Stimulated activated CD8-positive, alpha-beta memory T cell treated with anti-CD3 and anti-CD28 coated beads, Interleukin-4, amount 100 ng/mL, for 1 hour (primary cell): ENCODE measurements at places on chromosomes 1 and 21.

DNA sequence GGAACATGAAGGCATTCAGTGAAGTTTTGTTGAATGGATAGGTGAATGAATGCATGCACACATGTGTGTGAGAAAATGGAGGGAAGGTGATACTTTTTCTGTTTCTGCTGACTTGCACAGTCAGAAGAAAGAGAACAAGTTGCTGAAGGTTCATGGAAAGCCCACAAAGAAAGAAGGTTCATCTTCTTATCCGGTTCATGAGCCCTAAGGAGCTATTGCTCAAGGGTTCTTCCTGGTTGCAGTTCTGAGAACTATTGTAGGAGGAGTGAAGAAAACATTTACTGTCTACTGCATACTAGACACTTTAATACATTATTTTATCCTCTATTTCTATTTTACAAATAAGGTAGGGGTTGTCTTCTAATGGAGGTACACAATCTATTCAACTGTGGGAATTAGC lies 13.4 kb upstream of the NIBAN1 start:
- no peak for DNase-seq

DNA sequence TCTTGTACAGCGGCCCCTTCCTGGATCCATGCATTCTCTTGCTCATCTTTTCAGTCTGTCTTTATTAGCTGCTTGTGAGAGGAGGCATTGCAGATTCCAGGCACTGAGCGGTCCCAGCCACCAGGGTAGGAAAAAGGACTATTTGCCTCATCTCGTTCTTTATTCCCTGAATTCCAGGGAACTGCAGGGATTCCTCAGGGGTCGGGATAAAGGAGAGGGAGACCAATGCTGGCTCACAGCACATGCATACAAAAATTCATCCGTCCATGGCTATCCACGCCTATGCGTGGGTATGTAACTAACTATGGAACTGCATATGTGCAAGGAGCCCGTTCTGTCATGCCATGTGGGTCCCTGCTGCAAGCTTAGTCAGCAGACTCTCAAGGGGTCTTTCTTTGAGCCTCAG lies 879 bp upstream of the PLPPR5 start:
- DNase-seq = no peak

DNA sequence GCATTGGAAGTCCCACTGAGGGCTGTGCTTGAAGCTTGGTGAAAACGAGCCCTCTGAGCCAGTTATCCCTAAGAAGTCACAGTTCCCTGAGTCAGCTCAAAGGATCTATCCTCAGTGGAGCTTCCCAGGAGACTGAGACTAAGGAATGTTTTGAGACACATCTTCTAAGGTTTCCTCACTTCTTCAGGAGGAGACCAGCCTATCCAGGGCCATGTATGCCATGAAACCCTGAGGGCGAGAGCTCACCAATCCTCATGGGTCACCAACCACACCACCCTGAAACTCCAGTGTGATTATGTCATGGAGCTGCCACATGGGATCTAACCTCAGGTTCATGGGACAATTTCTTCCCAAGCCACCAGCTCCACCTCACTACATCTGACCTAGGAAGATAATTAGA lies 7.6 kb upstream of the TIE1 start:
- DNase-seq = no peak

DNA sequence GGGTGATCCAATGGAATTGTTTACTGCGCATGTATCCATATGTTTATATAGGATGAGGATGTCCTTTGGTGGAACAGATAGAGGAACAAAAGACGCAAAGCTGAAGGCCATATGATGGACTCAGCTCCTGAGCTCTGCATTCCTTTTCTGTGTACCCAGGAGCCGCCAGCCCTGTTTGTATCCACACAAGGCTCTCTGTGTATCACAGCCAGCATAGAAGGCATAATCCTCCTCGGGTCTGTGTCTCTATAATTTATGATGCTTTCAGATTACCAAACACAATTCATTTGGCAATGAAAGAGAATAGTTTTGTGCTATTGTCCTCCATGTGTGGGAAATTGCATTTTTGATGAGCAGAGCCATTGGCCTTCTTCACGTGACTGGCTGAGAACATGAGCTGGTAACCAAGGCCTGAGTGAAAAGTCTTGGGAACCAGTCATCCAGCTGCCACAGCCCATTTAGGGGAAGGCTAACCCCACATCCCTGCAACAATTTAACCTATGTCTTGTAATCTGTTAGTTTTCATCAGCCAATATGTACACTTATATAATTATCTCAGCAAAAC lies 119.2 kb downstream of the PBX1 start:
- no peak for DNase-seq

GRCh38 chr1:2991753-2992495 lies 29.3 kb upstream of the ACTRT2 start:
- no peak for DNase-seq

GRCh38 chr1:64223329-64224151 lies 20.1 kb downstream of the UBE2U start:
- DNase-seq = no peak

- DNase-seq = no peak
Measured at GRCh38 chr1:209607102-209607794, 23.7 kb downstream of the CAMK1G start.

DNA sequence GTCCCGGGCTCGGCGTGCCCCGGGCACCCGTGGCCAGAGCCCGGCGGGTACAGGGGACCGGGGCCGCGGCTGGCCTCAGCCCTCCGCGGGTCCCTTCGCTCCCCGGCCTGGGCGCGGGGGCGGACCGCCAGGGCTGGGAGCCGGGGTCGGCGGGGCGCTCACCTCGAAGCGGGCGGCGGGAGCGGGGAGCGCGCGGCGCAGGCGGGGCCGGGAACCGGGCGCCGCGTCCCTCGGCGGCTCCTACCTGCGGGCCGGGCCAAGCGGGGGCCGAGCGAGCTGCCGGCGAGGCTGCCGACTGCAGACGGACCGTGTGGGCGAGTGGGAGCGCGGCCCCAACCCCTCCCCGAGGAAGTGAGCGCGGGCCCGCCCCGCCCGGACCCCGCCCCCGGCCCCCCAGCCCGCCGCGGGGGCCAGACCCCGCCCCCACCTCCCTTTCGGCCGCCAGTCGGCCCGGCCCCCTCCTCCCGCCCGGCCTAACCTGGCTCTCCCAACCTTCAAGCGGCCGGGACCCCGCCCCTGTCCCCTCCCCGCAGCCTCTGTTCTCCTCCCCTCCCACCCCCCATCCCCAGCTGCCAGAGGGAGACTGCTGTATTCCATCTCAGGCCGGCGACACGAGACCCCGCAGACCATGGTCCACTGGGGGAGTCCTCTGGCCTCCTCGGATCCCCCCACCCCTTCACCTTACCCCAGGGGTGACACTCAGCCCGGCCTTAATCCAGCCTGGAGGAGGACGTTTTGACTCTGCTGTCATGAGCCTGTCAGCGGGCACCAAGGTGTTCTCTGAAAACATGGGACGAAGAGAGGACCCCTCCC lies at the start of gene FHL3:
Gene FHL3 (minus strand): TSS at position 320 of the 813 bp plus-strand sequence. CDS start 6,102 bp downstream, outside the sequence.
- no peak for DNase-seq

- no peak for DNase-seq
Measured at GRCh38 chr21:41501919-41502318, 6.0 kb downstream of the TMPRSS2 start.

DNA sequence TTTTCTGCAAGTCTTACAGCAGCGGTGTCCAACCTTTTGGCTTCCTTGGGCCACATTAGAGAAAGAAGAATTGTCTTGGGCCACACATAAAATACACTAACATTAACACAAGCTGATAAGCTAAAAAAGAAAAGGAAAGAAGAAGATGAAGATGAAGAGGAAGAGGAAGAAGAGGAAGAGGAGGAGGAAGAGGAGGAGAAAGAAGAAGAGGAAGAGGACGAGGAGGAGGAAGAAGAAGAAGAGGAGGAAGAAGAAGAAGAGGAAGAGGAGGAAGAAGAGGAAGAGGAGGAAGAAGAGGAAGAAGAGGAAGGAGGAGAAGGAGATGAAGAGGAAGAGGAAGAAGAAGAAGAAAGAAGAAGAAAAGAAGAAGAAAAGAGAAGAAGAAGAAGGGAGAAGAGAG lies 230.7 kb downstream of the DENND1B start:
- DNase-seq = no peak

GRCh38 chr1:202078241-202078640 lies 44.5 kb upstream of the GPR37L1 start:
- DNase-seq = no peak

DNA sequence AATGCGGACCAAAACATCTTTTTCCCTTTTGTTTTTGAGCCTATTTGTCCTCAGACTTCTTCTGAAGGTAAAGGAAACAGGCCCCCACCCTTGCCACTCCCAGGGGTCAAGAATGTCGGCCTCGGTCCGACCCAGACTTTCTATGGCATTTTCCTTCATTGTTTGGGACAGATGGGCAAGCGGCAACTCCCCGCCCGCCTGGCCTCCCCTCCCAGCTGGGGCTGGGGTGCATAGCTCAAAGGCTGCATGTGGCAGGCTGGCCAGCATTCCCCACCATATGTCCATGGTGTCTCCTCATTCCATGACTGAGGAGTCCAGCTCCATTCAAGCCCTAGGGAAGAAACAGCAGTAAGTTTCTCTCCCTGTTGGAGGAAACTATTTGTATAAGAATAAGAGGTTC lies 29.4 kb upstream of the TSPEAR start:
- no peak for DNase-seq

- no peak for DNase-seq
Measured at GRCh38 chr1:36135796-36136195, 10.8 kb upstream of the COL8A2 start.

DNA sequence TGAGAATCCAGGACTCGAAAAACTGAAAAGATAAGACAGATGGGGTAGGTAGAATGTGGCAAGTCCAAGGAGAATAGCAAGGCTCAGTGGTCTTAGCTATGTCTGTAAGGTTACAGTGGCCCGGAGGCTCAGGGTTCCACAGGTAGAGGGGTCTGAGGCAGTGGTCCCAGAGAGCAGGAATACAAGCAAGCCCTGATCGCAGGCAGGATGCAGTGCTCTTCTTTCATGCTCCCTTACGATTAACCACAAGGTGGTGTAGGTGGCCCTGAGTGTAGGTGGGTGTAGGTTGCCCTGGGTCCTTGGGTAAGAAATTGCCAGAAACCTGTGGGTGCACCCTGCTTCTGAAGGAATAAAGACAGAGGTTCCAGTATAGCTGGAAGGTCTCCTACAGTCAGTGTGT lies 99.1 kb upstream of the RAB3GAP2 start:
- no peak for DNase-seq

DNA sequence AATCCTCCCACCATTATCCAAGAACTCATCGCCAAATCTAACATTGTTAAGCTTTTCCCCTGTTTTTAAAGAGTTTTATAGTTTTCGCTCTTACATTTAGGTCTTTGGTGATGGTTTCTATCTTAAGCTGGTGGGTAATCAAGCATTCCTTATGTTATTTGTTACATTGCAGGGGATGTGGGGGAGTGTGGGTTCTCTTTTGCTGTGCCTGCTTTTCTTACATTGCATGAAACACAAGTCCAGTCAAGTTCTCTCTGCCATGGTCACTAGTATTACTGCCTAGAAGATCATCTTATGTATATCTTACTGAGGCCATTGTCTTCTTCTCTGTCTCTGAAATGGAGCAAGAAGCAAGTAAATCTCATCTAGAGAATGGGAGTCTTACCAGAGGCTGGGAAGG lies 27.3 kb upstream of the S100A7 start:
- no peak for DNase-seq

DNA sequence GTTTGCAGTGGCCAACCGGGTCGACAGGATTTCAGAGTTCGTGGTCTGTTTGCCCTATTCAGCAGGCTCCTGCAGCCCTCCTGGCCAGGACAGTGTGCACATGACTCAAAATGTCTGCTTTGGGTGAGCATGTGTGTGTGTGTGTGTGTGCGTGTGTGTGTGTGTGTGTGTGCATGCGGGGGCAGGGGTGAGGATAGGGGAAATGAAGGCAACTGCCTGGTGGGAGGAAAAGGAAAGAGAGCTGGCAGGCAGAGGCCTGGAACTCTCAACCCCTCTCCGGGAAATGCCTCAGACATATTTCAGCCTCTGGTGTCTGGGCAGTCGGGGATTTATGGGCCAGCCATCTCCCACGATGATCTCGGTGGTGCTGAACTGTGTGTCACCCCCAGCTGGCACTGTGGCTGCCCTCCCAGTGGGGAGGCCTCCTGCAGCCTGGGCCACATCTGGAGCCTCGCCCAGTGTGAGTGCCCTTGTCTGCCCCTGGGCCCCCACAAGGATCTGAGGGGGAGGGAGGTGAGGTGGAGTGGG lies 15.2 kb downstream of the CDCP2 start:
- DNase-seq = no peak

DNA sequence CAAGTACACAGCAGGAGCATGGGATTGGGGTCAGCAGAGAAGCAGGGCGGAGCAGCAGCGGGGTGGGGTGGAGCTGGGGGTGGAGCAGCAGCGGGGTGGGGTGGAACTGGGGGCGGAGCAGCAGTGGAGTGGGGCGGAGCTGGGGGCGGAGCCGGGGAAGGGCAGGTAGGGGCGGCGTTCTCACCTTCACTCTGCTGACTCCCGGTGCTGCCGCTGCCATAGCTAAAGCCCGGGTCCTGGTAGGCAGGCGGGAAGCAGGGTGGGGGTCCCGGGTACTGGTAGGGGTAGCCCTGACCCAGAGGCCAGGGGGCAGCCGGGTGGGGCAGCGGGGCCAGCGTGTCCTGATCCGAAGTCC lies 6.7 kb downstream of the TAS1R3 start:
- DNase-seq = no peak

DNA sequence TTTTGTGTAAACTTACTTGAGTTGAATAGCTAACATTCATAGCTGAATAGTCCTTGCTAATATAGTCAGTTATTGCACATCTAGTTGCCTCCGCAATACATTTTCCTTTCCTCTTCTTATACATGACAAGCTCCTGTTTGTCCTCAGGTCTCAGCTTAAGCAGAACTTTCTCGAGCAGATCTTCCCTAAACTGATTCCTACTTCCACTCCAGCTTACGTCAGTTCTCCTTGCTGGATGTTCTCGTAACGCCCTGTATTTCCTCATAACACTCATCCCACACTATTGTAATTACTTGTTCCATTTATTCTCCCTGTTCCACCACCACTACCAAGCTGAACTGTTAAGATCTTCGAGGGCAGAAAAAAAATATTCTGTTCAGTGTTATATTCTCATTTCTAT lies 15.1 kb upstream of the OMA1 start:
- no peak for DNase-seq

DNA sequence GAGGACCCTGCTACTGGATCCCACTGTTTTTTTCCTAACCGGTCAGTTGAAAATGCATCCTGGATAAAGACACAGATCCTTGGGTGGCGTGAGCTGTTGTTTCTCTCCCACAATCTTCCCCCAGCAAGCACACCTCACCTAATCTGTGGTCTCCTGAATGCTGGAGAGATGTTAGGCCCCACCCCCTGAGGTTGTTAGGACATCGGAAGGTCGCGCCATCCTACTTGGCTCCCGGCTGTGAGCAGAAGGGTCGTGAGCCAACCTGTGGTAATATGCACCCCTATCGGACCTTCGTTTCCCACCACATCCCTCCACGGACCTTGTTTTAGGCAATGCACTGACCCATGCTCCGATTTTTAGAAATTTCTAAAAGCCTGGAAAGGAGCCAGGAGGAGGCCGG lies 89.9 kb upstream of the IPO9 start:
- DNase-seq = no peak

GRCh38 chr1:48878191-48878940 lies 101.7 kb upstream of the BEND5 start:
- DNase-seq = no peak

DNA sequence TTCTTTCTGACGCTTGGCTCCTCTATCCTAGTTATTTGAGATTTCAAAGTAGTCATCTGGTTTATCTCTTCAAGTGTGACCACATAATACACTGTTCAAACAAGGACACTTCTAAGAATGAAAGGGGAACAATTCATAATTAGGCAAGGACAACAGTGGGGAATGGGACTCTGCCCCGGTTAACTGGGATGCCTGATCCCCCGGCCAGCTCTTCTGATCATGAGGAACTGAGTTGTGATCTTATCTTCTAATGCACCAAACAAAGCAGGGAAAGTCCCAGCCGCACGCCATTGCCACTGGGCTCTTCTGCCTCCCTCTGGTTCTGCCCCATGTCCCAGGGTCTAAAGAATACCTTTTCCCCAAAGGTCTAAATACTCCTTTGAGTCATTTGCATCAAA lies 158.2 kb upstream of the IRF2BP2 start:
- DNase-seq = no peak
